ENCODE measurements at places on chromosomes 12 and 14.

GRCh38 chr12:115709540-115710011 is 567.9 kb downstream of the MED13L start:
- DNase-seq: no peak

GRCh38 chr12:104513681-104514080 is 56.9 kb downstream of the CHST11 start:
- DNase-seq: no peak

DNA sequence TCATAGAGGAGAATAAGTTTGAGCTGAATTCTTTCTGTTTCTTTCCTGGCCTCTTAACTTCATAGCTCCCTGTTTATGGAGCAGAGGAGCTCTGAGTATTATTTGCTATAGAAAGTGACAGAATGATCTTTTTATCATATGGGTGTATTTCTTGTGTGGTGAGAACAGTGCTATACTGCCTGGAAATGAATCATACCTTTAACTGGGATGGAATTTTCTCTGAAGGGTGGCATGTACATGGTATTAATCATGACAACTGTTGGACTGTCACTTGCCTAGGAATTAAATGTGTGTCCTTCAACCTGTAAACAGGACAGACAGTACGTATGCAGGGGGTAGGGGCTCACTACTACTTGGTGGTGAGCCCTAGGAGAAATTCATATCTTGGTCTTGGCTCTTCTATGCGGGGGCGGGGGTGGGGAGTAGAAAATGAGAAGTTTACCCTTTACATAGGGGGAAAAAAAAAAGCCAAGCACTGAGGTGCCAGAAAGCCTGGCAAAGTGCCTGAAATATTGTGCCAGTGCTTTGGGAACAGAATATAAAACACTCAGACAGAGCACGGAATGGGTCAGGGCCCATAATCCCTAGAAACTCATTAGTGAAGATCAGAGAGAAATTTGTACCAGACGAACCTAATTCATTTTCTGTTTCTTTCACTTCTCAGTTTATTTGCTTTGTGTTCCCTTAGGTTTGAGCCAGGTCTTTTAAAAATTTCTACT is 33.8 kb downstream of the ARMH4 start:
- no peak for DNase-seq

DNA sequence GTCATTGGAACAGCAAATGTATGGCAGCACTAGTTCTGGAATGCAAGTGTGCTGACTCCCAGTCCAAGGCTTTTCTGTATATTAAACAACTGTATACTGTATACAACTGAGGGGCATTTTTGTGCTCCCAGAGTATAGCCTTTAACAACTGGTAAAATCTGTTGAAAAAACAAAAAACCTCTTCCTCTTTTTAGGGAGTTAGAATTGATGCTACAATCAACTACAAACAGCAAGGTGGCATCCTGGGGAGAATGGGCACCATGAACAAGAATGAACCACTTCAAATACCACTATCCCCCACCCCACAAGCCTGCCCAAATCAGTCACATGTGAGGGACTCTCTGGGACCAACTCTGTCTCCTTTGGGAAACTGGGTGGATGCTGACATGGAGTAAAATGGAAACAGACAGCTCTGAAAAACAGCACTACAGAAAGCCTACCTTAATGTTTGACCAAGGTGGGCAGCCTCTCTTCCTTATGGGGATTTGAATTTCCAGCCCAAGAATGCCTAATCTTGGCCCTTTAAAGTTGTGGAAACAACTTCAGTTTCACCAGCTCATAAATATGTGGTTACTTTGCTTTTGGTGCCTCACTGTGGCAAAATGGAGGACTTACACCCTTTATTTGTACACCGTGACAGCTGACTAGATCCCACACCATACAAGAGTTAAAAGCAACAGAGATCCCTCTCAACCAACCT is 7.5 kb downstream of the VTI1B start:
- DNase-seq: peak; percentile 27

DNA sequence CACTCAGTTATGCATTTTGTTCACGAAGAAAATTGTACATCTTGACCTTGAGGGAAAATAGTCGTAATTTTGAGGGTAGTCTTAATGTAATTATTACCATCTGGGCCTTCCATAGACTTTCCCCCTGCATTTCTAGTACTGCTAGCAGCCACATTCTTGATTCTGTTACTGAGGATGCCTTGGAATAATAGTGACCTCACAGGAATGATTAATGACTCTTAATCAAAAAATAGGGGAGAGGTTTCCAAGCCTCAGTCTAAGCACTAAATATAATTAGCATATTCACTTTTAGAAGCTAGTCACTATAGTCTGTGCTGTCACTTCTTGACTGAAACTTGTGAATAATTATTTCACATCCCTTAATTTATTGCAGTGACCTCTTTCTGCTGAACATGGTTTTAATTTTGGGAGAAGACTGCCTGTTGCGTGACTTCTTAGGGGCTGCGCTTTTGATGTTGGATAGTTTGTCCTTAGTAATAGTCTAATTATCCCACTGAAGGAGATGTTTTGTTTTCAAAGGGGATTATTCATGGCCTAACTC is 400.5 kb downstream of the ADAMTS20 start:
- DNase-seq: no peak

DNA sequence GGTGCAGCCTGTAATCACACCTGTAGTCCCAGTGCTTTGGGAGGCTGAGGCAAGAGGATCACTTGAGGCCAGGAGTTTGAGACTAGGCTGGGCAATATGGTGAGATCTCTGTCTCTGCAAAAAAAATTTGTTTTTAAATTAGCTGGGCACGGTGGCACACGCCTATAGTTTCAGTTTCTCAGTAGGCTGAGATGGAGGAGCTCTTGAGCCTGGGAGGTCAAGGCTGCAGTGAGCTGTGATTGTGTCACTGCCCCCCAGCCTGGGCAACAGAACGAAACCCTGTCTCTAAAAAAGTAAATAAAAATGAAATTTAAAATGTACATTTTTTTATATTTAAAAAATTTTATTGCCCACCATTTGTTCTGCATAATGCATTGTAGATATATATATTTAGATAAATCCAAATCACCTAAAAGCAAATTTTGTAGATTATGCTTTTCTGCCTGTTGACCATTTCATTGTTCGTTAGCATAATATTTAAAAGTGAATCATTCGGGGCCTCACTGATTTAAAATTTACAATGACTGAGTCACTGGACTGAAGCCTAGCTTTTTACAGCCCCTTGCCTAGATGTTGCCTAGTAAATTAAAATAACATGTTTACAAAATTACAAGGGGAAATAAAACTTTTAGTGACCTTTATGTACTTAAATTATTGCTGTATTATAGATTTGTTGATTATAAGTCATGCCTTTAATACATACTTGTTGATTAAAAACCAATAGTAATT is 87.9 kb downstream of the USP15 start:
- DNase-seq: no peak

DNA sequence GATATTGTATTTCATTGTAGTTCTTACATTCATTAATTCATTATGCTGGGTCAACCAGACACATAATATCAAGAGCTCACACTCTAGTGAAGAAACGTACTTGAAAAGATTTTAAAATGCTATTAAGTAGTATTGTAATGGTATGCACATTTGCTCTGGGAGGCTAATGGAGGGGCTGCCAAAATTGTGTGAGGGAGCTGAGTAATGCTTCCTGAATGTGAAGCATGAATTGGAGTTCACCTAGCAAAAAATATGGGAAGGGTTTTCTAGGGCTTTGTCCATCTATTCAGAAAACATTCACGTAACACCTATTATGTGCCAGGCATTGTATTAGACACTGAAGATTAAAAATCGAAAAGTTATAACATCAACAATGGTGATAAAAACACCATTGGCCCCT is 403.8 kb upstream of the PDE3A start:
- DNase-seq: no peak

DNA sequence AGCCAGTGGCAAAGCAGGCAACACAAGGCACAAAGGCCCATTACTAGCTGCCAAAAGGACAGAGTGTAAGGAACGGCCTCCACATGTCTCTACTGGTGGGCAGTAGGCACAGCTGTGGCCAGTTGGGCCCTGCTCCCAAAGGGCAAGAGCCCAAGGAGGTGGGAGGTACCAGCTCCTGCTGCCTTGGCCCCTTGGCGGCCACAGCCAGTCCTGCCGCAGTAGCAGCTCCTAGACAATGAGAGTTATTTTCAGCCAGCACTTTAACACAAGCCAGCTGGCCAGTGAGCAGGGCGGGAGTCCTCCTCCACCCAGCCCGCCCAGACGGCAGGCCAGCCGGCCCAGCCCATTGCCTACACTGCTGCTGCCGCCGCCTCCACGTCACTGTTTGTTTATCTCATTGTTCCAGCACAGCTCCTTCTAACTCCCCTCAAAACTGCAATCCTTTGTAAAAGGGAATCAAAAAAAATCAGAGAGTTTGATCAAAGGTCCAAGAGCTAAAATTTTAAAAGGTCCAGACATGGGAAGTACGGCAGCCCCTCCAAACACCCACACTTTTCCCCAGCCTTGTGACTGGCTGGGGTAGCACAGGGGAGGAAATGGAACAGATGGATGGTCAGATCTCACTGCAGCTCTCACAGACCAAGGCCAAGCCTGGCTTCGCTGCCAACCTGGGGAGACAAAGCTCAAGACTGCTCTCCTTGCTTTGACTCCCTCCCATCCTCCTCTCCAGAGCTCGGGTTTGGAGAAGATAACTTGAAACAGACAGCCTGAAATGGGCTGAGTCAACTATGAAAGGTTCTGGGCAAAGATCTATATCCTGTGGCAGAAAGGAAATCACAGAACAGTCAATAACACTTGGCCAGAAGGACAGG is 33.5 kb downstream of the FMNL3 start:
- peak; percentile 92 for DNase-seq

DNA sequence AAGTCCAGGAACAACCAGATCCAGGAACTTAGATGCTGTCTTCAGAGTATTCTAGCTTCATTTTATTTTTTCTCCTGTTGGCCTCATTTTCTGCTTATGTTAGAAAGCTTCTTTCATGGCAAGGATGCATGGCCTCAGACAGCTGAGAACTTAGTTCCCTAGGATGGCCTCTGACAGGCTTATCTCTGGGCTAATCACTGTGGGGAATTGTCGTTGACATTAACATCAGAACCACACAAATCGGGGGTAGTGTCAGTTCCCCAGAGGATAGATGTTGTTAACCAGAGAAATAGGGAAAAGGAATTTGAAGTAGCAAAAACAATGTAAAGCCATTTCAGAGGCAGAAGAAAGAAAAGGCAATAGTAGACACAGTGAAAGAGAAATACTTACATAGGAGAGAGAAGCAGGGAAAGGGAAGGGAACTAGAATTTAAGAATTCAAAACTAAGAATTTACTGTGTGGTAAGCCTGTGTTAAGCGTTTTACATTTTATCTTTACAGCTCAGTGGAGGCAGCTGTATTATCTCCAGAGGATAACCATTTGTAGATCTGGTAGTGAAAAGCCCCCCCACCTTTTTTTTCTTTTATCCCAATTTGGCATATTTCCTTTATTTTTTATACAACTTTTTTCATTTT is 21.8 kb downstream of the FUT8 start:
- DNase-seq: no peak

GRCh38 chr14:23062002-23062401 is 4.7 kb upstream of the CDH24 start:
- DNase-seq: no peak

DNA sequence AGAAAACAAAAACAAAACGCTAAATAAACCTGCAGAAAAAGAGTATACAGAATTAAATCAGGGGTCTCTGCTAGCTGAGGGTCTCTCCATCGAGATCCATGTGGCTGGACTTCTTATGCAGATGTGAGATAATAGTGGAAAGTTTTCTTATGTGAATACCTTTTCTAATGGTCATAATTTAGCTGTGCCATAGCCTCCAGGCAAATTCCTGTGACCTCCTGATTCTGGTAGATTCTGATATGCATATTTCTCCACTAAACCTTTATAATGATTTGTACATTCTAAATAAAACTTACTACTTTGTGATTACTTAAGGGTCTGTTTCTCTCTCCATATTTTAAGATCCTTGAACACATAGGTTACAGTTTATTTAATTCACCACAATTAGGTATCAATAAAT is 1002.6 kb downstream of the GALC start:
- no peak for DNase-seq

- no peak for DNase-seq
These were observed 96.8 kb downstream of the PPHLN1 start for GRCh38 chr12:42422785-42423184.

DNA sequence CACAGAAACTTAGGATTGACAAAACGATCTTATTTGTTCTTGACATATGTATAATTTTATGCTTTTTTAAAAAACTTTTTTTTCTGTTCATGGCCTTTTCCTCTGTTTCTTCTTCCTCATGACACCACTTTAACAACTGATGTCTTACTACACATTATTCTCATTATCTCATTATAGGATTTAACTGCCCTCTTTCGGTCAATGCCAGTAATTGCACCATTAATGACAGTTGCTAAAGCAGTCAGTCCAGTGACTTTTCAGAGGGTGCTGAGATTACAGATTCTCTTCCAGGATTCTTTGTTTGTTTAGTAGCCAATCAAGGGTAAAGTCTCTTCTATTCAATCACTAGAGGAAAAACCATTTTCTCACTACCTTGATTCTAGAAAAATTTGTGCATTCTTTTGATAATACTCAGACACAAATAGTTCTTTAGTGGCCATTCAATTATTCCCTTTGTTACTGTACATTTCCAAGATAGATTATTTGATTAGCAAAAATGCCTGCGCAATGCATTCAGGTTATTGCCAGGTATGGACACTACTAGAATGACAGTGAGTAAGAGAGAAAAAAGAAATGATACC is 50.1 kb downstream of the KLRG1 start:
- no peak for DNase-seq

All from upper lobe of left lung (tissue), 6 donors.